ENCODE measurements at places on chromosomes 1 and 21.

DNA sequence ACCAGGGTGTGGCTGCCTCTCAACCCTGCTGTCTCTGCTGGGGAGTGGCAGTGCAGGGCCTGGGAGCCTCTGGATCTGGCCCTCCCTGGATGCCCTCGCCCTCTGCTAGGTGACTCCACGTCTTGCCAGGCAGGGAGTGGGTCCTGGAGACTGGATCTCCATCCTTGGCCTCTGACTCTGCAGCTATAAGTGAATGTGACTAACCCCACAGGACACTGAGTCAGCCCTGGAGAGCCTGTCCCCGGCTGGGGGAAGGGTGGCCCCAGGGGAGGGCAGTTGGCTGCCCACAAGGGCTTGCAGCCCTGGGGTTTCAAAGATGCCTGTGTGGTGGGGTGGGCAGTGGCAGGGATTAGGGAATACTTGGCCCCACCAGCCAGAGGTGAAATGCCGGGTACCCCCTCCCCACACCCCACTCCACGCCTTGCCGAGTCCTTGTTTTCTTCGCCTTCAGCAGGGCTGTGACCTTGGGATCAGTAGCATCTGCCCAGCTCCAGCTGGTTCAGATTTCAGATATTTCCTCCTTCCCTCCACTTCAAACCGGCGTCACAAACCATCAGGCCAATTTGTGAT is 1.9 kb upstream of the MYBPH start:
- no peak for DNase-seq

DNA sequence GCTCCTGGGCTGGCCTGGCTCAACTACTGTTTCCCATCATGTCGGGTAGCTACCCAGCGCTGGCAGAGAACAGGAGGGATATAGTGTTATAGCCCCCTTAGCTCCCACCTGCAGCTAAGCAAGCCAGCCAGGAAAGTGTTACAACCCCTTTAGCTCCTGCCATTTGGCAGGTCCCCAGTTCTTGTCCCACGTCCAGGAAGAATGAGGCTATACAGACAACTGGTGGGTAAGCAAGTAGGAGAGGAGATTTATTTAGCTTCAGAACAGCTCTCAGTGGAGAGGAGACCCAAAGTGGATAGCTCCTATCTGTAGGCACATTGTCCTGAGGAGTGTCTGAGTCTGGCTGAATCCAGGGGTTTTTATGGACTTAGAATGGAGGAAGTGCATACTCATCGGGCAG is 741.1 kb upstream of the B3GALT2 start:
- DNase-seq: no peak

DNA sequence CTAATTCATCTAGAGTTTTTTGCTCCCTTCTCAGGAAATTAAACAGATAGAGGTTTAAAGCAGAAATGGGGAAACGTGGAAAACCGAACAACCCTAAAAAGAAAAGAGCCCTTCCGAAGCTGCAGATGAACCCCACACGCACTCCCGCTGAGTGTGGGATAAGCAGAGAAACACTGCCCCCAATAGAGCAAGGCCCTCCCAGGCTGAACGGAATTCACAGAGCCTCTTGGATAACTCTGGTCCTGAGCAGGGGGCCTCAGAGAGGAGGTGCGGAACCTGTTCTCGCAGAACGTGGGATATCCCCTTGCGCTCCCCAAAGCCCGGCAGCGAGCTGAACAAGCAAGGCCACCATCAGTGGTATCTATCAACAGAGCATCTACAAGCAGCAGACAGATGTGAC is 44.9 kb downstream of the SSBP3 start:
- DNase-seq: no peak

- DNase-seq: no peak
These were observed 14.9 kb downstream of the ATP13A2 start for GRCh38 chr1:16996845-16997244.

DNA sequence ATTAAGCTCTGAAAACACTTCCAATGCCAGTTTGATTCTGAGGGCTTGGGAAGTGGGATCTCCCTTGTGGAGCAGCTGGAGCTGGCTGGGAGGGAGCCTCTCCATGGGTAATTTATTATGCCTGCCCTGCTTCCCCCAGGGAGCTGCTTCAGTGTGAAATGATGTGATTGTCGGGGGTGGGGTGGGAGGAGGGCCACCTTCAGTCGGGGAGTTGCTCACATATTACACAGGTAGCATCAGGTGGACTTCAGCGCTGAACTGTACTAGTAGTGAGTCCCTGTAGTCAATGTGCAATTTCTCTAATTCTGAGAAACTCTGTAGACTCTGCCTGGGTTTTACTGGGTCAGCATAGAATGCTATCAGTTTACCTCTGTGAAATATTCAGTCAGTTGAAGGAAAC is 12.8 kb downstream of the PLA2G2E start:
- no peak for DNase-seq

DNA sequence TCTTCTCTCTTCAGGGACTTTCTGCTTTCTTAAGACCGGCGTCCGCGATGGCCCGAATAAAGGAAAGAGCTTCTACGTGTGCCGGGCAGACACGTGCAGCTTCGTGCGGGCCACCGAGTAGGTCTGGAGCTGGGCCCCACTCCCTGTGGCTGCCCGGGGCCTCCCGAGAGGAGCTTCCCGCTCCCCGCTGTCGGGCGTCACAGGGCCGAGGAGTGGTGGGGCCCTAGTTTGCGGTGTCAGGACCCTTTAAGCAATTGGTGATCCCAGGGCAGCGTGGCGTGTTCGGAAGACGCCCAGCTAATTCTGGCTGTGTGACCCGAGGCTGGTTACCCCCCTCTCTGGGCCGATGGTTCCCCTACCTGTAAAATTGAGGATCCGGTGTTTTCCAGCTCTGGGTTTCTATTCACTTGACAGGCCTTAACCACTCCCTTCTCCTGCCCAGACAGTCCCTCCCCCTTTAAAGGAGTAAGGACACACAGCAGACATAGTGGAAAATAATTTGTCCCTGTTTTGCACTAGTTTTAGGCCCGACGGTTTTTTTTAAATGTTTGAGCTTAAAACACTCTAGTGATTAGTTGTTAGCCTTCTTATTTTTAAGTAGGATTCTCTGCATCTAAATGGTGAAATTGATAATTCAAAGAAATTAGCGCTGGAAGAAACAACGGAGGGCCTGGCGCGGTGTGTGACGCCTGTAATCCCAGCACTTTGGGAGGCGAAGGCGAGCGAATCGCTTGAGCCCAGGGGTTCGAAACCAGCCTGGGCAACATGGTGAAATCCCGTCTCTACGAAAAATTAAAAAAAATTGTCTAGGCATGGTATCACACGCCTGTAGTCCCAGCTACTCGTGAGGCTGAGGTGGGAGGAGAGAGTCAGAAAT is 553 bp downstream of the TTF2 start:
- DNase-seq: no peak

DNA sequence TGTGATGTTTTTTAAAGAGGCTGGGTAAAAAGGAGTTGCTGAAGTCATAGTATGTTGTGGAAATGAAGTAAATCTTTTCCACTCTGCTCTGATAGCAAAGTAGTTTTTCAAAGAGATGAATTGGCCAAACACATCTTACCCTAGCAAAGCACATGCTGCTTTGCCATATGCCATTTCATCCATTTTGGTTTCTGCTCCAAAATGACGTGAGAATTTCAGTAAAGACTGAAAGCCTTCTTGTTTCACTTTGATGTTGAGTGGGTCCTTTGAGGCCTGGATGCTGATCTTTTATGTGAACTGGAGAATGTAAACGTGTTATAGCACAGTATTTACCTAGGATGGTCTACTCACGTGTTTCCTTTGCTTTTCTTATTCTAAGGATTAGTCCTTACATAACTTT is 73.3 kb upstream of the PGD start:
- no peak for DNase-seq

GRCh38 chr1:65606426-65606825 is 186.0 kb downstream of the LEPR start:
- no peak for DNase-seq

GRCh38 chr1:95640746-95641145 is 406.7 kb downstream of the RWDD3 start:
- no peak for DNase-seq

- DNase-seq: no peak
These were observed 6.9 kb upstream of the DNAH14 start for GRCh38 chr1:224922404-224923164.

DNA sequence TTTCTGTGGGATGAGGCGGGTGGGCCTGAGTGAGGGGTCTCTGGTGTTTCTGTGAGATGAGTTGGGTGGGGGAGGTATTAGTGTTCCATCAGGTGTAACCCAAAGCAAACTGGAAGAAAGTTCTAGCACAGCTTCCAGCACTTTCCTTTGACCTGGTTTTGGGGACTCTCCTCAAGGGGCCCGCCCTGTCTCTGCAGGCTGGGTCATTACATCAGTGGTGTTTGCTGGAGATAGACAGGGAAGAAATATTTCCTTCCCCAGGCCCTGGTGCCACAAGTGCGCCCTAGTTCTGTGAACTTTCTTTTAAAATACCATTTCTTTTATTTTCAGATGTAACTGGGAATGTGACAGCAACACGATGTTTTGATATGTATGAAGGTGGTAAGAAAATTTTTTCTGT is 16.5 kb upstream of the MX2 start:
- no peak for DNase-seq

GRCh38 chr1:223515926-223516325 is 122.7 kb downstream of the CCDC185 start:
- no peak for DNase-seq

GRCh38 chr1:164591858-164592257 is 32.9 kb downstream of the PBX1 start:
- no peak for DNase-seq
